ENCODE measurements at places on chromosomes 1 and 21.
A peak's percentile ranks its signal among the peaks of the same experiment; 100 is the strongest.

GRCh38 chr1:91901231-91901630 is 15.3 kb upstream of the TGFBR3 start:
- no peak for DNase-seq

- no peak for DNase-seq
These were observed 63.1 kb downstream of the C1orf21 start for GRCh38 chr1:184449916-184450315.

DNA sequence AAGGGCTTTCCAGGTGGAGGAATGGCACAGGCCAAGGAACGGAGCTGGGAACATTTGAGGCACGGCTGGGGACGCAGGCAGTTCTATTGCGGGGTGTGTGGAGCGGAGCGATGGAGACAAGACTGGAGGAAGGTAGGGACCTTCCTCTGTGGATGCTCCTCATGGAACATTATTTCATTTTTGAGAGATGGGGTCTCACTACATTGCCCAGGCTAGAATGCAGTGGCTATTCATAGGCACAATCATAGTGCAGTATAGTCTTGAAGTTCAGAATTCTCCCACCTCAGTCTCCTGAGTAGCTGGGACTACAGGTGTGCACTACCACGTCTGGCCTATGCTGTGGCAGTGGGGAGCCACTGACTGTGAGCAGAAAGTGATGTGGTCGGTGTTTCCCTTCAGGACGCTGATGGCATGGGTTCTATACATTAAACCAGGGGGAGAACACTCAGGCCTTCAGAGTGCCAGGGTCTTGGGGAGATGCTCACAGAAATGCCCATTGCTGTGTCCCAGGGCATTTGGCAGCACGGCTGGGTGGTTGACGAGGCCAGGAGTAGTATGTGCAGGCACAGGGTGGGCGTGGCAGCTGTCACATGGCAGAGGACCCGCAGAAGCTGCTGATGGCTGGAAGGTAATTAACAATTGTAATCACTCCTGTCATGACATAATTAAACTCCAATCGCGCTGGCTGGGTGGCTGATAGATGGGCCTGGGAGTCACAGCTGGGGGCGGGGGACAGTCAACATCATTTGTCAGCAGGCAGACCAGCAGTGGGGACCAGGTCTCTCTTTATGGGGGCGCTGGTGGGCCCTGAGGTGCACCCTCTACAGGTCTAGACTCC is 40.8 kb upstream of the ACOT11 start:
- no peak for DNase-seq

GRCh38 chr1:168419736-168420135 is 124.1 kb downstream of the XCL2 start:
- no peak for DNase-seq

DNA sequence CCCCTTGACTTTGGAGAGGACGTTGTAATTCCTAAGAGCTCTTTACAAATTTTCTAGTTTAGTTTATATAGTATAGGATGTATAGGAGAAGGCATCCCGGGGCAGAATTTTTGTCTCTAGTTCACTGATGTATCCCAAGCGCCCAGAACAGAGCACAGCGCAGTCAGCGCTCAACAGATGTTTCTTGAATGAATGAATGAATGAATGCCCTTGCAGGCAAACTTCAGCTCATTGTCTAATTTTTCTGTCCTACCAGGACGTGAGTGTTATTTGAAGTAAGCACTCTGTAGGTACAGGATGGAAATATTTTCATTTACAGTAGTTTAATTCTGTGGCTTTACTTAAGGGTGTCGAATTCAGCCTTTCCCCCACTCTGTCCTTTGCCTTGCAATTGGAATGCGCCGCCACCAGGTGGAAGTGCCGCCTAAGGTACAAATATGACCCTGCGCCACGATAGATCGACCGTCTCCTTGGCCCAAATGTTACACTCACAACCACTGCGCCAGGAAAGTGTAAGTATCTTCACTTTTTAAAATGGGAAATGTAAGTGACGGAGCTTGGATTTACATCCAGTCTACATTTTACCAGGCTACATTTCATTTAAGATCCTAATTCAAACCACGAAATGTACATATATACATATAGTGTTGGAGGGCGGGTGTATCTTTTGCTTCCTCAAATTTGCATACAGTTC is 910 bp upstream of the MRPL39 start:
- DNase-seq: peak; percentile 84
